ENCODE measurements at places on chromosomes 4 and X.

GRCh38 chr4:98603683-98604521, 54.5 kb downstream of the TSPAN5 start:
- ATAC-seq: peak; percentile 69

GRCh38 chrX:25204182-25204581, 188.4 kb upstream of the ARX start:
- ATAC-seq: no peak

- no peak for ATAC-seq
Observed at GRCh38 chrX:140733766-140734342, 24.3 kb downstream of the LINC00632 start.

DNA sequence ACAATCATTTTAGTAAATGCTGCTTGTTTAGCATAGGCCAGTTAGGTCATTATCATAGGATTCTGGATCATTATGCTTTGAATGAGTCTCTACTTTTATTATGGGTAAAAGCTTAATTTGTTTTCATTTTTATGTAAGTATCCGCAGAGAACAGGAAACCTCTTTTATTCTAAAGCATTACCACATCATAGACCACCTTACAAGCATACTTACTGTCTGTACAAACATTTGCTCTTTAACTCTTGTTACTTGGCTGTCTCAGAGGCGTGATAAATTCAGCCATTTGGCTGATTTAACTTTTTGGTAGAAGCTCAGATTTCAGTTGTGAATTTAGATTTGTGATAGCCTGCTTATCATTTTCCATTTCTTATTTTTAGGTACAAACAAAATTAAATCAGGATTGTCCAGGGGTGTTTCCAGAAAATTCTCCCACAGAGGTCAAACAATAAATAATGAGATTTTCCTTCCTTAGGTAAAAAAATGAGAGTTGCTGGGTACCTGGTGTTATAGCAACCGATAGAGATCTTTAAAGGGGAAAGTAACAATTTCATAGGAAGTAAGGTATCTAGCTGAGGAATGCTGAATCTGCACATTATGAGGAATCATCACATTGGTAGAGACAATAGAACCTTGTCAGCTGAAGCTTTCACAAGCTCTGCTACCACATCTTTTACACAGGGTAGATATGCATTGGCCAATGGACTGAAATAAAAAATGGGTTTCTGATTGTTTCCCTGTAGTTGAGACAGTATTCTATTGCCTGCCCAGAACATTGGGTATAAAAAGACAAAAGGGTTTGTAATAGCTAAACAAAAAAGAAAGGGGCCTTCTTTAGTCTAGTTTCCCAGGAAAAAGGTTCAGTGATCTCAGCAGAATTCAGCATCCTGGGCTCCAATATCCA, 62.5 kb downstream of the NDNF start:
- ATAC-seq: no peak

DNA sequence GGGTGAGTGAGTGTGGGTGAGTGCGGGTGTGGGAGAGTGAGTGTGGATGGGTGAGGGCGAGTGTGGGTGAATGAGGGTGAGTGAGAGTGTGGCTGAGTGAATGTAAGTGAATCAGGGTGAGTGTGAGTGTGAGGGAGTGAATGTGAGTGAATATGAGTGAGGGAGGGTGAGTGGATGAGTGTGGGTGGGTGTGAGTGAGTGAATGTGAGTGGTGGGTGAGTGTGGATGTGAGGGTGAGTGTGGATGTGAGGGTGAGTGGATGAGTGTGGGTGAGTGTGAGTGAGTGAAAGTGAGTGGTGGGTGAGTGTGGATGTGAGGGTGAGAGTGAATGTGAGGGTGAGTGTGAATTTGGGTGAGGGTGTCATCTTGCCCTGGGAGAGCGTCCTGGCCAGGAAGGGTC, 67.5 kb downstream of the TRIML1 start:
- ATAC-seq: no peak

DNA sequence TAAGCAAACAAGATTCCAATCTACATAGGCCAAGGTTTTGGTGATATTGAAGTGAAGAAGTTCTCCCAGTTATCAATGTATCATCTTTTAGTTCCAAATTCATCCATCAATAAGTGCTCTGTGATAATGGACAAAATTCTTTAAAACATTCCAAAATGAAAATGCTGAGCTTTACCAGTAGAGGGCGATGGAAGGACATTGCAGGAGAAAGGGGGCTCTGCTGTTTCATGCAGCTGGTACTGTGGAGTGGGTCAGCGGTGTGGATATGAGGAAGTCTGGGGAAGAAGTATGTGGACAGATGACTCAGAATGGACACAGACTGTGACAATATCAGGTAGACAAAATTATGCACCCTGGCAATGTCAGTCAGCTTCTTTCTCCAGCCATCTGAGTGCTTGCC, 46.6 kb upstream of the HS6ST2 start:
- no peak for ATAC-seq

DNA sequence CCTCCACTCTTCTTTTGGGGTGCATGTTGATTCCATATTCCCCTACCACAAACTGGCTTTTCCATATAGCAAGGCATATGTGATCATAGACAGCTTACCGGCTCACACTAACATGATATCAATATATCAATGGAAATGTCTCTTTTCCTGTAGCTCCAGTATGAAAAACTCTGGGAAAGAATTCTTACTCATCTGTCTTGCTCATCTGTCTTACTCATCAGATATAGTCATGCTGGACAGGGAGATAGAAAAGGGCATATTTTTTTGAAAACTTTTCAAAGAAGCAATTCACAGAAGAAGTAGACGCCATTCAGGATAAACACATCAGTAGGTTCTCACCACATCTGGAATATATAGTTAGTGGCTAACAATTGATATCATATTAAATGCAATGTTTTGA, 794.7 kb downstream of the RAB28 start:
- no peak for ATAC-seq

DNA sequence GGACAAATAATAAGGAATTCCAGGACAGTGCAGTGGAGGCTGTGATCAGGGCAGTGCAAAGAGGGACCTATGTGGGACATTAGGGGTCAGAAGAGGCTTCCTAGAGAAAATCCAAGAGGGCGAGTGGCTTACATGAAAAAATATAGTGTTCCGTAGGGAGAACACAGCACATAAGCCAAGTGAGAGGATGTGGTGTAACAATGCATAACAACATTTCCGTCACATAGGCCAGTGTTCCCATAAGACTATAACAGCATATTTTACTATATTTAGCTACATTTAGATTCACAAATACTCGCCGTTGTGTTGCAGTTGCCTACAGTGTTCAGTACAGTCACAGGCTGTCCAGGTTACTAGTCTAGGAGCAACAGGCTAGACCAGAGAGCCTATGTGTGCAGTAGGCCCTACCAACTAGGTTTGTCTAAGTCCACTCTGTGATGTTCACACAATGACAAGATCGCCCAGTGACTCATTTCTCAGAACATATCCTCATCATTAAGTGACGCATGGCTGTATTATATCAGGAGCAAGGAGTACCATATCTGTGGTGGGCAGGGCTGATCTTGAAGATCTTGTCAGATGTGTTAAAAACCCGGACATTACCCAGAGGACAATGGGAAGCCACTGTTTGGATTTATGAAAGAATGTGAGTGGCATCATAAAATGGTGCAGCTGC, 74.0 kb upstream of the TBL1X start:
- no peak for ATAC-seq

- no peak for ATAC-seq
Observed at GRCh38 chr4:81032771-81033684, 2.5 kb downstream of the BMP3 start.

- no peak for ATAC-seq
Observed at GRCh38 chr4:106967892-106968291, 68.2 kb downstream of the DKK2 start.

- no peak for ATAC-seq
Observed at GRCh38 chr4:181475781-181476507, 767.3 kb upstream of the TENM3 start.

- no peak for ATAC-seq
Observed at GRCh38 chr4:38995660-38996005, 36.6 kb downstream of the TMEM156 start.

- ATAC-seq: no peak
Observed at GRCh38 chrX:113009029-113009428, 168.4 kb upstream of the AMOT start.

GRCh38 chr4:177339477-177340374, 30.1 kb downstream of the NEIL3 start:
- peak; percentile 85 for ATAC-seq

DNA sequence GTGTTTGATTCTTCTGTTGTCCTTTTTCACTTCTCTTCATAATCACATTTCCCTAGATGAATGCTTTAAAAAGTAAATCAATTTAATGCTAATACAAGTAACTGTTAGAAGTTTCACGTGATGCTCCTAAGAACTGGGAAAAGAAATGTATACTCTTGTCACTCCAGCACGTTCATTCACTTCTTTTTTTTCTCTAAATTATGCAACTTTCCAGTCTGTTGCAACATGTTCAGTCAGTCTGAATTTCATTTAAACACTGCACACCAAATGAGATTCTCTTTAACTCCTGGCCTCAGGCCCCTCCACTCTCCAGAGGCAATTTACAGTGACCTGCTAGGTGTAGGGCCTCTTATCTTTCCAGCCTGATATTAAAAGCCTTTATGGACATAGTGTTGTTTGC, 321.9 kb downstream of the HS3ST1 start:
- ATAC-seq: no peak

DNA sequence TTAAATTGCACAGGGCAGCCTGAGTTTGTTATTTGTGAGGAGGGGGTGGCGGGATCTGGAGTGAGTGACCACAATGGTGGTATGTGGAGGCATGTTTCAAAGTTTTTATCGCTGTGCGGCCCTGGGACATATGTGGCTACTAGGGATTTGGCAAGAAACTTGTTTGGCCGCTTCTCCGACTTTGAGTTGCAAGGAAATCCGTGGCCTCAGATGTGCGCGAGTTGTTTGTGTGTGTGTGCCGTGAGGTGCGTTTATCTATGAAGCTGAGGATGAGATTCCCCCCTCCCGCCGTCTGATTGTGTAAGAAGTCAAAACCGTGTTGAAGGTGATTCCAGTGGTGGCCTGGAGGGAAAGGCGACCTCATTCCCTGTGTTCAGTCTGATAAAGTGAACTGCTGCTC, 1.4 kb downstream of the JADE3 start:
- no peak for ATAC-seq

- no peak for ATAC-seq
Observed at GRCh38 chr4:1237981-1238675, 10.8 kb downstream of the CTBP1 start.

DNA sequence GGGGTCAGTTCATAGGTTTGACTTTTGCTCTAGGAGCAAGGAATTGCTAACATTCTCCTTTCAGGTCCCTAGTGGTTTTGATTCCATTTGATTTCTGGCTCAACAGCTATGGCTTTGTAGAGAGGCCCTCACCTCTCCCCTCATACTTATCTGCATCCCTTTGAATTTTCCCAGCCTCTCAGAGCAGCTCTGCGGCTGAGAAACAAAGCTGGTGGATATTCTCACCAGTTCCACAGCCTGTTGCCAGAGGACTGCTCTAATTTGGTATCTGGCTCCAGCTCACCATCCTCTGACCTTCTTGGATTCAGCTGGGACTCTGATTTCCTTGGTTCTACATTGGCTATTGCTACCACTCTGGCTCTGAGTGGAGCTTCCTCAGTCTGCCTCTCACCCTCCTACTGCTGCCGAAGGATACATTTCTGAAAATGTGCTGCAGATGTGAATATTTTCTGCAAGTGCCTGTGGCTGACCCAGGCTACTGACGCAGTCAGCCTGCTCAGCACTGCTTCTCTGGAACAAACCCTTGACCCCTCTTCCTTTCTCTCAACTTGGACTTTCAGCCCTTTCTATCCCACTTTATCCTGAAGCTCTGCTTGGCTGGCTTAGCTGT, 110.9 kb upstream of the ENPEP start:
- no peak for ATAC-seq

DNA sequence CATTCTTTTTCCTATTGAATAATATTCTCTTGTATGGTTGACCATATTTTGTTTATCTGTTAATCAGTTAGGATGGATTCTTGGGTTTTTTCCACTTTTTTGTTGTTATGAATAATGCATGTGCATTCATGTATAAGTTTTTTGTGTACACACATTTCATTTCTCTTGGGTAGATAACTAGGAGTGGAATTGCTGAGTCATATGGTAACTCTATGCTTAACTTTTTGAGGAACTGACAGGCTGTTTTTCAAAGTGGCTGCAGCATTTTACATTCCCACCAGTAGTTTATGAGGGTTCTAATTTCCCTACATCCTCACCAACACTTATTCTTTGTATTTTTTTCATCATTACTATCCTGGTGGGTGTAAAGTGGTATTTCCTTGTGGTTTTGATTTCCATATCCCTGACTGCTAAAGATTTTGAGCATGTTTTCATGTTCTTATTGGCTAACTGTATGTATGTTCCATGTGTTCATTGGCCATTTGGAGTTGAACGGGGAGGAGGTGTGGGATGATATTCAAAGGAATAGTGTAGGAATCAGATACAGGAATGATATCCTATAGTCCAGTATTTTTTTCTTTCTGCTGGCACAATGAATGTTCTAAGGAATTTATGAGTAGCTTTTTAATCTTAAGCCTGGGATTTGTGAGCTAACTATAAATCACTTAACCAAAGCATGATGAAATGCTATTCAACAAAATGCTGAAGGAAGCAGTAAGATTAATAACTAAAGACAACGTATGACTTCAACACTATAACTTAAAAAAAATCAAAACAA, 114.3 kb downstream of the AMELX start:
- ATAC-seq: no peak

DNA sequence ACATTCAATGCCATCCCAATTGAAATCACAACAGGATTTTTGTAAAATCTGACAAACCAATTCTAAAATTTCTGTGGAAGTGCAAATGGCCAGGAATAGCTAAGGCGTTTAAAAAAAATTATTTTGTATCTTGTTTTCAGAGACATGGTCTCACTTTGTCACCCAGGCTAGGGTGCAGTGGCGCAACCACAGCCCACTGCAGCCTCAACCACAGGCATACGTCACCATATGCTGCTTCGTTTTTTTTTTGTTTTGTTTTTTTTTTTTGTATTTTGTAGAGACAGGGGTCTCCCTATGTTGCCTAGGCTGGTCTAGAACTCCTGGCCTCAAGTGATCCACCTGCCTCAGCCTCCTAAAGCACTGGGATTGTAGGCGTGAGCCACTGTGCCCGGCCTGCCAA, 24.5 kb downstream of the ZNF41 start:
- ATAC-seq: no peak

GRCh38 chr4:73850261-73850970, 2.7 kb upstream of the PF4V1 start:
- no peak for ATAC-seq

DNA sequence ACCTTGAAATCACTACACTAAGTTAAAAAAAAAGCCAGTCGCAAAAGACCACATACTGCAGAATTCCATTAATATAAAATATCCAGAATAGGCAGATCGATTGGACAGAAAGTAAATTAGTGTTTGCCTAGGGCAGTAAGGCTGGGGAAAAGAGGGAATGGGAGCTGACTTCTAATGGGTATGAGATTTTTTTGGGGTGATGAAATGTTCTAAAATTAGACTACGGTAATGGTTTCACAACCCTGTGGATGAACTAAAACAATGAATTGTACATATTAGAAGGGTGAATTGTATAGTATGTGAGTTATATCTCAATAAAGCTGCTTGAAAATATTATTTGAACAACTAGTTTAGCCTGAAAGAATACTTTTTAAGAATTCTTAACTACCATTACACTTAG, 6.7 kb upstream of the GPRIN3 start:
- ATAC-seq: no peak

GRCh38 chr4:28723371-28723770, 1862.7 kb downstream of the STIM2 start:
- no peak for ATAC-seq
